ENCODE measurements at places on chromosomes 11 and 22.

DNA sequence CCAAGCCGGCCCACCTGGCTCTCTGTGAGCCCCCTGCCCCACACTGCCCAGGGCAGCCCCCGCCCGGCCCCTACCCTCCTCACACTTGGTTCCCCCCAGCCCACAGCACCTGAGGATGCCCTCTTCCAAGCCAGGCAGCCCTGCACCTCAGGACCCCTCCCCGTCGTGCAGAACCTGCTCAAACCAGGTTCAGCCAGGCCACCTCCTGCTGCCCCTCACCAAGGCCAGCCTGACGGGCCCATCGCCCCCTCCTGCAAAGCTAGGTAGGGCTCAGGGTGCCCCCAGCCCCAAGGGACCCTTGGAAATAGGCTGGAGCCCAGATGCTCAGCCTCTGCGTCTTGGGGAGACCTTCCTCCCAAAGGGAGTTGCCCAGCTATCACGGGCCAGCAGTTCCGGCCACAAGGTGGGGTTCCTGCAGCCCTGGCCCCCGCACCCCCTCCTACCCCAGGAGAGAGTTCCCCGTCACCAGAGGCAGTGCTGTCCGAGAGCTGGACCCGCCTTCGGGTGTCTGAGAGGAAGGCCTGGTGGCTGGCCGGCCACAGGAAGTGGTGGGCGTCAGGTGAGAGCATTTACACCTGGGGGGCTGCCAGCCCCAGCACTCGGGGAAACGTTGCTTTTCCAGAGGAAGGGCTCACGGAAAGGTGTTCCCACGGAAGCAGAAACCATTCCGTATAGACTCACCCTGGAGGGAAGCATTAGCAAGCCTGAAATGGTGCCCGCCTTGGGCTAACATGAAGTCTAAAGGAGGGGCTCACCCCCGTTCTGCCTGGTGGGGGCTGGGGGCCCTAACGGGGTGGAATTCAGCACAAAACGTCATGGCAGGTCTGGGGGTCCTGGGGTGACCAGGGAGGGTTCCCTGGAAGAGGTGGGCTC lies 3.2 kb upstream of the SYT8 start:
- no peak overlapping the region for H3K27ac ChIP-seq
- DNase-seq: no peak
- no peaks in the 10 kb centered on the region for H3K36me3 ChIP-seq
- H3K4me3 ChIP-seq: no peak overlapping the region
- H3K4me1 ChIP-seq: no peaks in the 10 kb centered on the region
- peaks cover 2% of the 10 kb centered on the region for H3K27me3 ChIP-seq

DNA sequence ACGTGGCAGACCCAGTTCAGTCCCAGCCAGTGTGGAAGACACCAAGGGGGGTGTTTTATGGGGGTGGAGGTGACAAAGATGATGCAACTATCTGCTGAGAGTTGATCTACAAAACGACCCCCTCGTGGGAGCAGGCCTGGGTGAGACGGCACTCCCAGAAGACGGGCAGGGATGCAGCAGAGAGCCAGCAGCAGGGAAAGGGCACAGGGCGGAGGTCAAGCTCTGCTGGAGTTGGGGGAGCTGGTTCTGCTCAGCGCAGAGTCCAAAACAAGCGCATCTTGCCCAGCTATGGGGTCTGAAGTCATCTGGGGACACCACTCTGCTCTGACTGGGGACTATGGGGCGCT lies 3.9 kb downstream of the GNB1L start:
- no peak overlapping the region for H3K4me3 ChIP-seq
- peaks cover 18% of the 10 kb centered on the region for H3K36me3 ChIP-seq
- no peak overlapping the region for H3K27ac ChIP-seq
- DNase-seq: no peak
- no peaks in the 10 kb centered on the region for H3K27me3 ChIP-seq

DNA sequence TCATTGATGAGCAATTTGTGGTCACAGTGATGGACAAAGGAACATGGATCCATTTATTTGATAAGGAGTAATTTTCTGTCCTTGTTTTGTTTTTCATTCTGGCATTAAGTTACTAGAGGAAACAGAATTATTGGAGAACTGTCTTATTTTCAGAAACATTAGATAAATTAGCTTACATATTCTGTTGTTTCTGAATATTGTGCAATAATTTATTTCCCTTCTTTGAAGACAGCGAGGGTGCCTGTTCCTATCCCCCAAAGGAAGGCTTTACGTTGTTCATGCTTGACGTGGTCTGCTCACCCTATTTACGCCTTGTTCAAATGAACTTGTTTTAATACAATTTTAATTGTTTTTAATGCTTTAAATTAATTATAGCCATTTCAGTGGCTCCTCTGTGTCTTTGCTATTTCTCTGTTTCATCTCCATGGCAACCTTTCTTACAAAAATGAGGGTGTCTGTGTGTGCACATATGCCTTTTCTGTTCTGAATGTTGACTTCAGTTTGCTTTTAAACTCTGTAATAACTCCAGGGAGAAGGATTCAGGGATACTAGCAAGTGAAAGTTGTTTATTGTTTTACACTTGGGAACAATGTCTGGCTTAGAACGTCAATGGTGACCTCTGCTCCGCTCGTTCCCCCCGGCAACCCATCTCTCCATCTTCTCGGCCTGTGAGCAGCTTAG lies 138.3 kb upstream of the PLET1 start:
- no peak for DNase-seq
- H3K27me3 ChIP-seq: no peaks in the 10 kb centered on the region
- no peaks in the 10 kb centered on the region for H3K36me3 ChIP-seq
- no peak overlapping the region for H3K4me3 ChIP-seq
- no peaks in the 10 kb centered on the region for H3K4me1 ChIP-seq
- no peak overlapping the region for H3K27ac ChIP-seq

DNA sequence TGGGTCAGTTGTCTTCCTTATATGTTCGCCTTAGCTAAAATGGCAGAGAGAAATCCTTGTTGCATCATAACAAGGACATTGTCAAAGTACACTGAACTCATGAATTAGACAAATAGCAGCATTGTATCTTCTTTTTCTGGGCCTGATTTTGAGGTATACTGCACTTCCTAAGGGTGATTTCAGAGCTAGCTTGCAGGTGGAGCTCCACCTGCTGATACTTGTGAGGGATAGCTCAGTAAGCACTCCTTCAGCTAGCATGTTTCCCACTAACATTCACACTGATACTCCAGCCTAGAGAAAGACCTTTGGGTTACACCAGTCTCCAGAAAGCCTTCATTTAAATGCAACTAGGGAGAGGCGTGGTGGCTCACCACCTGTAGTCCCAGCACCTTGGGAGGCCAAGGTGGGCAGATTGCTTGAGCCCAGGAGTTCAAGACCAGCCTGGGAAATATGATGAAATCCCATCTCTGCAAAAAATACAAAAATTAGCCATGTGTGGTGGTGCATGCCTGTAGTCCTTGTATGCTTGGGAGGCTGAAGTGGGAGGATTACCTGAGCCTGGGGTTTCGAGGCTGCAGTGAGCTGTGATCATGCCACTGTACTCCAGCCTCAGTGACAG lies 29.8 kb downstream of the JAM3 start:
- peaks cover 5% of the 10 kb centered on the region for H3K4me1 ChIP-seq
- no peak overlapping the region for H3K4me3 ChIP-seq
- peaks cover 5% of the 10 kb centered on the region for H3K27me3 ChIP-seq
- DNase-seq: no peak
- H3K36me3 ChIP-seq: peaks cover 2% of the 10 kb centered on the region
- no peak overlapping the region for H3K27ac ChIP-seq

GRCh38 chr11:67606093-67606491 lies 644 bp upstream of the NDUFV1 start:
- H3K4me3 ChIP-seq: peak overlapping the region; percentile 94
- no peak for DNase-seq
- peaks cover 26% of the 10 kb centered on the region for H3K4me1 ChIP-seq
- peaks cover 25% of the 10 kb centered on the region for H3K36me3 ChIP-seq
- H3K27ac ChIP-seq: peak overlapping the region; percentile 97
- H3K27me3 ChIP-seq: peaks cover 9% of the 10 kb centered on the region

DNA sequence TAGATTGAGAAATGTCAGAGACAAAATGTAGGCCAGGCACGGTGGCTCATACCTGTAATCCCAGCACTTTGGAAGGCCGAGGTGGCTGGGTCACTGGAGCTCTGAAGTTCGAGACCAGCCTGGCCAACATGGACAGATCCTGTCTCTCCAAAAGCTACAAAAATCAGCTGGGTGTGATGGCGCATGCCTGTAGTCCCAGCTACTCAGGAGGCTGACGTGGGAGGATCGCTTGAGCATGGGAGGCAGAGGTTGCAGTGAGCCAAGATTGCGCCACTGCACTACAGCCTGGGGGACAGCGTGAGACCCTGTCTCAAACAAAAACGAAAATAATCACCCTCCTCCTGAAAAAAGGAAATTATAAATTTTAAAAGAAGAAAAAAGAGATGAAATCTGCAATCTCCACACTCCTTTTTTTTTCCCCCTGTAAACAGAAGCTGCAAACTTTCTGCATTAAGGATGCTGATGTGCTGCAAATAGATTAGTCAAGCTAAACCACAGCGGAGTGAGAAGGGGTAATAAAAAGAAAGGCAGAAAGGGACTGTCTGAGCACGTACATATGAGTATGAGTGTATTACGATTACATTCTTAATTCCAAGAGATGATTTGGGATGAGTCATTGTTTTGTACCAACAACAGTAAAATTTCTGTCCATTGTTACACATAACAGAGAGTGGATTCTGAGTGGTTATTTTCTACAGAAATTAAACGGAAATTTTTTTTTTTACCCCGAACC lies 87.3 kb downstream of the SIK3 start:
- H3K27ac ChIP-seq: peak overlapping the region; percentile 78
- DNase-seq: no peak
- H3K4me1 ChIP-seq: peaks cover 38% of the 10 kb centered on the region
- H3K27me3 ChIP-seq: no peaks in the 10 kb centered on the region

- H3K27me3 ChIP-seq: peaks cover 33% of the 10 kb centered on the region
- no peaks in the 10 kb centered on the region for H3K4me1 ChIP-seq
- H3K4me3 ChIP-seq: no peak overlapping the region
- no peaks in the 10 kb centered on the region for H3K36me3 ChIP-seq
- no peak for DNase-seq
- H3K27ac ChIP-seq: no peak overlapping the region
Measured at GRCh38 chr22:39820256-39820655, 73.3 kb downstream of the ENTHD1 start.

- no peaks in the 10 kb centered on the region for H3K36me3 ChIP-seq
- no peak for DNase-seq
- H3K27ac ChIP-seq: no peak overlapping the region
- H3K4me3 ChIP-seq: no peak overlapping the region
- no peaks in the 10 kb centered on the region for H3K4me1 ChIP-seq
Measured at GRCh38 chr22:37508431-37508992, 10.7 kb downstream of the CARD10 start.

DNA sequence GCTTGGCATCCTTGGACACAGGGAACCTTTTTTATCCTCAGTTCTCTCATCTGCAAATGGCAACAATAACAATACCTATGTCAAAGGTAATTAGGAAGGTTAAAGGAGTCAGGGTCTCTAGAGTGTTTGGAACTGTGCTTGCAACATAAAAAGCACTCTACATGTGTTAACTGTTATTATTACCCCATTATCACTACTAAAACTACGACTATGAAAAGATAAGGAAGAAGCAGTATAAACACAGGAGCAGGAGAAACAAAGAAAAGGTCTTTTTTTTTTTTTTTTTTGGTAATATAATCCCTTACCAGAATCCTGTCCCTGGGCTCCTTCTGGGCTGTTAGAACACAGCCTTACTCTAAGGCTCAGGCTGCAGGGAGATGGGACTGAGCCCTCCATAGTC lies 348.2 kb downstream of the CADM1 start:
- peaks cover 5% of the 10 kb centered on the region for H3K4me1 ChIP-seq
- no peak overlapping the region for H3K27ac ChIP-seq
- H3K36me3 ChIP-seq: no peaks in the 10 kb centered on the region
- no peaks in the 10 kb centered on the region for H3K27me3 ChIP-seq
- DNase-seq: no peak
- no peak overlapping the region for H3K4me3 ChIP-seq

GRCh38 chr11:30478923-30479322 lies 107.2 kb downstream of the MPPED2 start:
- no peak overlapping the region for H3K4me3 ChIP-seq
- H3K27me3 ChIP-seq: no peaks in the 10 kb centered on the region
